ENCODE measurements at places on chromosomes 4 and X.

DNA sequence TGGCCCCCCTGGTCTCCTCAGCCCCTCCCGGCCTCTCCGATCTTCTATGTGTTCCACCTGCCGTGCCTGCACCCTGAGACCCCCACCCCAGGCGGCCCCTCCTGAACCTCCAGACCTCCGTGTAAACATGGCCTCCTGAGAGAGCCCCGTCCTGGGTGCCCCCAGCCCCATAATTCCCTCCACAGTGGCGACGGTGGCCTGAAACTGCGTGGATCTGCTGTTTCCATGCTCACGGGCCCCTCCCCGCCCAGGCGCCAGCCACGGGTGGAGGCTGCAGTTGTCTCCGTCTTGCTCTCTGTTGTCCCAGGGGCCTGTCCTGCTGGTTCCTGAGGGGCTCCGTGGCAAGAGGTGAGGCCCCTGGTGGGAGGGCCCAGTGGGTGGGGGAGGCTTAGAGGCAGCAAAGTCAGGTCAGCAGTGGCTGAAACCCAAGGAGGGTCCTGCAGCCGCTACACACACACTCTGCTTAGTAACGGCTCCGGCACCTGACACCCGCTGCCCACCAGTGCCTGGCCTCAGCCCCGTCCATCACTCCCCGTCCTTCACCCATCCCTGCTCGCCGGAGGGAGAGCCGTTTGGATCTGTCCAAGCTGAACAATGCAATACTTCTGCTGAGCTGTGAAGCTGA, 75.8 kb downstream of the FAM53A start:
- DNase-seq: no peak

DNA sequence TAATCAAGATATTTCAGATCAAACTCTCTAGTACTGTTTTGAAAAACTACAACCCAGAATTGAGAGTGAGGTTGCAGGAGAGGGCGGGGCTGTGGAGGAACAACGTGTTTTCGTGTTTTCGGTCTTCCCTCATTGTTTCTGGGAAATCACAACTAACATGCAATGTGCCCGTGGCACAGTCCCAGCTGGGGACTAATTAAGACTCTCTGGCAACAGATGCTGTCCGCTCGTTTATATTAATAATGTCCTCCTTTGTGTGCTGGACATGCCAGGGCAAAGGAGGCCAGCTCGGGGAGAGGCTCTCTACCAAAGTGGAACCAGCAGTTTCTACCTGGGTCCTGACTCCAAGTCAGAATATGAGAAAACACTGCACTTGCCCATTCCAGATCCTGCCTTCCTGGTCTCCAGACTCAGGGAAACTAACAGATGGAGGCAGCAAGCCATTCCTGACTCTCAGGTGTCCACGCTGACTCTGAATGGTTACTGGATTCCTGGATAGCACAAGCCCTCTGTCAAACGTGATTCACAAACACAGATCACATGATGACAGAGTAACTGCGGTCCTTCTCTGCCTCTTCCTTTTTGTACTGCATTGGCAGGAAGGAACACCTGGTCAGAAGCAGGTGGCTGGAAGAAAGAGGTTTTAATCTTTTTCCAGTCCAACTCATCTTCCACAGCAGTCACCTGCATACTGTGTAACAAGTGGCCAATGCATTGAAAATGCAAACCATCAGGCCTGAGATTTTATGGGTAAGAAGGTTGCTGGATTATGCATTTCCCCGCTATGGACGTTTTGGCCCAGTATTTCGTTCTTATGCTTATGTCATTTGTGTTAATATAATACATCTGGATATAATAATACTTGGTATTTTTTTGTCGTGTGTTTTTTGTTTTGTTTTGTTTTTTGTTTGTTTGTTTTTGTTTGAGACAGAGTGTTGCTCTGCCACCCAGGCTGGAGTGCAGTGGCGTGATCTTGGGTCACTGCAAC, 65.0 kb downstream of the COQ2 start:
- DNase-seq: no peak

GRCh38 chrX:43592597-43592996, 63.5 kb upstream of the MAOA start:
- DNase-seq: no peak

DNA sequence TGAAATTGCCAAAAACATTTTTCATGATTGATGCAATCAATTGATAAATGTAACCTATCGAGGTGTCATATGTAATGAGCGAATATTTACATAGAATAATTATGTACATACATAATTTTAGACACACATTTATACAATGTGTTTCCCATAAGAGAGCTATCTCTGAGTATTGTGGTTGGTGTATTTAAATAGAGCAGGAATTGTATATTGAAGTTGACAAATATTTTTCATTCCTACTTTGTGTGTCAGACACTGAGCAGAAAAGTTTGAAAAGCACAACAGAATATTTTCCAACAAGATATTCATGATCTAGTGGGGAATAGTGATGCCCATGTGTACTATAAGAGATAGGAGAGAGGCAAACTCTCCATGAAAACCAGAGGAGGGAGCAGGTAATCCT, 295.2 kb downstream of the ANKRD50 start:
- DNase-seq: no peak

DNA sequence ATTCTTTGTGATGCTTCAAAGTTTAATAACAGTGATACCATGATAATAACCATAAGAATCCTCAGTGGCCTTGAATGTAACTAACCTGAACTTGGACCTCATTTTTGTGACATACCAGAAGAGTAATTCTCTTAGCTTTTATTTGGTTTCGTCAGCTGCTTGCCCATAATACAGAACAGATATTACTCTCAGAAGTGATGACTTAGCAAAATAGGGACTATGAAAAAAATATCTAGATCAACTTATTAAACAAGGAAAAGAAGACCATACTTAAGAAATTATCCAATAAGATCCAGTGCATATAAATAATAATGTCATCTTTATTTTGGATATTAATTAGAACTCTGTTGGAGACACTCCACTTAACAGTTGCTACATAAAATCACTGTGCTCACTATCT, 236.9 kb upstream of the GPC4 start:
- DNase-seq: no peak
